ENCODE measurements at places on chromosomes 12 and 14.

- no peak for DNase-seq
Measured at GRCh38 chr12:118472940-118473339, 96.6 kb downstream of the SUDS3 start.

DNA sequence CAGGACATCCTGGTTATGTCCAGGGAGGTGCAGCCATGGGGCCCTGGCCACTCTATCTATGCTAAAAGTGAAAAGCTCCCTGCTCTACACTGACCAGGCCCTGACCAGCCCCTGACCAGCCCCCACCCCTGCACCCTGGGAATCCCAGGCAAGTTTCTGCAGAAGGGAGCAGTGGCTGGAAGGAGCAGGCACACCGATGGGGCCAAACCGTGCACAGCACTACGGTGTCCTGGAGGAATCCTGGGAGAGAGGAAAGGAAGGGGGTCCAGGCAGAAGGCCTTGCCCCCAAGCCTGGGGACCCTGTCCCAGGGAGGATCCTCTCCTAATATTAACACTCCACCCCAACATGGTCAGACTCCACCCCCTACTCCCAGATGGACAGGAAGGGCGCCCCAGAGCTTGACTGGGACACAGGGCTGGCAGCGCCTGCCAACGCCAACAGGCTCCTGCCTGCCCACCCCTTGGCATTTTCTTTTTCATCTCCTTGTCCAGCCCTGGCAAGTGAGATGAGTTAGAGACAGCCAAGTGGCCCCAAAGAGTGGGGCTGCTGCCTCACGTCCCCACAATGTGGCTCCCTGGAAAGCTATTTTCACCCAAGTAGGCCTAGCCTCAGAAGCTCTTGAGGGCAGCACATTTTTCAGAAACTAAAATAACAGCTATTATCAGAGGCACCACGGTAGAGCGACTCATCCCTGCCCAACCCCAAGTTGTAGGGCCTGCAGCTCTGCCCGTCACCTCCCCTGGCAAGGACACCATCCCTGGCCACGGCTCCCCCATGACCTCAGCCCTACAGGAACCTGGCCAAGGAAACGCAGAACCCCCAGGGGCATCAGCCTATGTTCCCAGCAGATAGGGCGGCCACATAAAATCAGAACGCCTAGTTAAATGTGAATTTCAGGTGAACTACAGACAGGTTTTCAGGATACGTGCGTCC, 82.6 kb downstream of the SCARB1 start:
- DNase-seq, result no peak

- no peak for DNase-seq
Measured at GRCh38 chr14:44379292-44379977, 127.6 kb downstream of the FSCB start.

GRCh38 chr14:61471297-61472005, 150.1 kb downstream of the PRKCH start:
- DNase-seq, result peak; percentile 23

- no peak for DNase-seq
Measured at GRCh38 chr12:118015944-118016343, 559 bp upstream of the RFC5 start.

DNA sequence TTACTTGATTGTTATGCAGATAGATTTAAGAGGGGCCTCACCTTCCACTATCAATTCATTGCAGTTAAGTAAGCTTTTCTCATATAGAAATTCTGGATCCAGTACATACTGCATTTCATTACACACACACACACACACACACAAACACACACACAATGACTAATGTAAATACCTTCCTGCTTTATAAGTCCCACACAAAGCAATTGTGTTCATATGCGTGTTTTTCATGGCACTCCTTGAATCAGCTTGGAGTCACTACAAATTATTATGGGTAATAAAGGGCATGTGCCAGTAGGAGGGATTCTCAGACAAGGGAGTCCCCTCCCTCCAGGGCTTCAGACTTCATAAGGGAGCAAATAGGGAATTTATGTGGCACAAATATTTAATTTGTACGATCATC, 4.5 kb downstream of the MIPOL1 start:
- DNase-seq, result peak; percentile 10
